Stimulated activated CD4-positive, alpha-beta T cell treated with anti-CD3 and anti-CD28 coated beads, Interleukin-1b, Interleukin-23, amount 100 ng/mL, for 48 hours (primary cell): ENCODE measurements at places on chromosomes 13 and 19.
A peak's percentile ranks its signal among the peaks of the same experiment; 100 is the strongest.

- no peak for DNase-seq
Observed at GRCh38 chr13:111415246-111415645, 94.8 kb downstream of the TEX29 start.

GRCh38 chr19:1450735-1451731 is 1.1 kb downstream of the APC2 start:
- DNase-seq, result no peak

GRCh38 chr13:108944760-108945159 is 315.3 kb downstream of the MYO16 start:
- no peak for DNase-seq

DNA sequence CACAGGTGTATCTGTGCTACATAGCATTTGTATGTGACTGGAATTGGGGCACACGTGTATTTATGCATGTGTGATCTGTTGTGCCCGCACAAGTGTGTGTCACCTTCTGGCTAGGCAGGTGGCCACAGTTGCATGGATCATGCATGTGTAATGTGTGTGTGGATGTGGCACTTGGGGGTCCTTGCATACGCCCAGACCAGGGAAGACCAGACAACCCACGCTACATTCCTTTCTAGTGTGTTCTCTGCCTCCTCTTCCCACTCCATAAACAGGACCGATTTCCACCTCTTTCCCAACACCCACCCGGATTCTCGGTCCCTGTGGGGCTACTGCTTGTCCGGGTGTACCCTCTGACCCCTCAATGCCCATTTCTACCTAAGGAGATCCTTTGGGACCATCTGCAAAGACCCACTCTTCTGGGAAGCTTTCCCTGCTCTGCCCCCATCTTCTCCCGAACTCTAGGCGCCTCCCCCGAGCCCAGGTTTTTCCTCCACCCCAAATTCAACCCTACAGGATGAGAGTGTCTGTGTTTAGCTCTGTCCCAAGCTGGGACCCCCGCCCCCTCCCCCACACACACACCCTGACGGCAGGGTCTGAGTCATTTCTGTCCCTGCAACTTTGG is 12.3 kb downstream of the STAP2 start:
- DNase-seq, result no peak

GRCh38 chr13:52104624-52105023 is 24.2 kb downstream of the NEK5 start:
- no peak for DNase-seq

GRCh38 chr13:79402074-79402635 is 3.9 kb downstream of the RBM26 start:
- DNase-seq, result no peak

- no peak for DNase-seq
Observed at GRCh38 chr19:1827566-1828278, 15.6 kb upstream of the ATP8B3 start.

DNA sequence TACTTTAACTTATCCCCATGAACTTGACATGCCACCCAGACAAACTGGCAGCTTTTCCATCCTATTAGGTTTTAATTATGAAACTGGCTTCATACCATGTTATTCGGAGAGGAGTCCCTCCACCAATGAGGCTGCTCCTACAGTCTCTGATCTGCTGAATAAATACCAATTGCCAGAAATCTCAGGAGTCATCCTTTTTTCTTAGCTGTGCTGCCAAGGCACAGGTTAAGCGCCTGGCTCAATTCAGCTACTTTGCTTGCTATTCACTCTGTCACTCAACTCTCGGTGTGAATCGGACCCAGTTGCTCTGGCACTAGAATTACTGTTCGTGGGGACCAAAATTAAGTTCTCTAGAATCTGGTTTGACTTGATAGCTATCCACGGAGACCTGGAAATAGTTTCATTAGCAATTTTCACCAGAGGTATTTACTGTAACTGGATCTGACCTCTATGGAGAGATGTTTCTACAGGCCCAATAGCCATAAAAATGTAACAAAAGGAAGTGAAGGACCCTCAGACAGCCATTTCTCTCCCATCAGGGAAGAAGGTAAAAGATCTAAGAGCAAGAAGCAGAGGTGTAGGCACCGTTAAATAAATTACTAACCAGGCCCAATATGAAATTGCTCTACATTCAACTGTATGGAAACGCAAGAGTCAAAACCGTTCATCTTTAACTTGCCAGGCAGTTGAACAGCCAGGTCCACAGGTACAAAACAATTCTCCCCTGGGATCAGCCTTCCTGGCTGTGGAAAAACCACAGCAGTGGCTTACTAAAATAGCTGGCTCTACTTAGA is 5.4 kb downstream of the ZC3H4 start:
- peak; percentile 19 for DNase-seq

DNA sequence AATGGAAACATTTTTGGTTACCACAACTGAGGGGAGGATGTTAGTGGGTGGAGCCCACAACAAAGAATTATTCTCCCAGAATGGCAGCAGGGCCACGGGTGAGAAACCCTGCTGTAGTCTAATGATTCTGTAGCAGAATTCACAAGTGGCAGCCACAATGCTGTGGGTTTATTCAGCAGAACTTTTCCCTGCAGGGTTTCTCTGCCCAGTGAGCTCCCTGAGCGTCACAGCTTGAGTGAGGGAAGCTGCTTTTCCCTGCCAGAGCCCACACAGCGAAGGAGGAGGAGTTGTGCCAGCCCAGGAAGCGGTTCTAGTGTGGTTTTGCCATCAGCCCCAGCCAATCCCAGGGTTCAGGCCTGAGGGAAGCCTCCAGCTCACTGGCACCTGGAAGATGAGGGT is 4.4 kb downstream of the ATP12A start:
- DNase-seq, result no peak

DNA sequence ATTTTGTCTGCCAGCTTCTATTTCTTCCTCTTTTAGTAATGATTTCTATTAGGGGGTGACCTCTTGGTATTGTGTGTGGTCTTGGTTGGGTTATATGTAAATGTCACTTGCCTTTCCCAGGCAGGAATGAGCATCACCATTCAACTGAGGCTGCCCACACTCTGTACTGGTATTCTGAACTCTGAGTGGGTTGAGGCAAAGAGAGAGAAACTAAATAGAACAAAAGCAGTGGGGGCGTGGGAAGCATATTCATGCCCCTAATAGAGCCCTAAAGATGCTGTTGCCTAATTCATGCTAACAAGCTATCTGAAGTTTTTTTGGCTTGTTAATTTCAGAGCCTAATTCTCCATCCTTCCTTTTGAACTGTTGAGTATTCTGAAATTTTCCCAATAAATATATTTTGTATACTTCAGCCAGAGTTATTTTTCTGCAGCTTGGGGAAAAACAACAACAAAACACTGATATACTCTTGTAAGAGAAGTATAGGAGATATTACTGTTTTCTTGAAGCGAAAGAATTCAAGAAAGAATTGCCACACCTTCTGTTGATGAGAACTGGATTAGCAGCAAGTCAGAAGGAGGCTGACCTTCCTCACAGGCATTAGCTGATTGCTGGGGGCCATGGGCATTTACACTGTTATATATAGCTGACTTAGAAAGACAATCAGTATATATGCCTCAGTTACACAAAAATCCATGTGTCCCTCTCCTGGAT is 315.8 kb upstream of the KLF12 start:
- no peak for DNase-seq
